Left renal pelvis (tissue), 4 donors: ENCODE measurements at places on chromosomes 6 and 20.

DNA sequence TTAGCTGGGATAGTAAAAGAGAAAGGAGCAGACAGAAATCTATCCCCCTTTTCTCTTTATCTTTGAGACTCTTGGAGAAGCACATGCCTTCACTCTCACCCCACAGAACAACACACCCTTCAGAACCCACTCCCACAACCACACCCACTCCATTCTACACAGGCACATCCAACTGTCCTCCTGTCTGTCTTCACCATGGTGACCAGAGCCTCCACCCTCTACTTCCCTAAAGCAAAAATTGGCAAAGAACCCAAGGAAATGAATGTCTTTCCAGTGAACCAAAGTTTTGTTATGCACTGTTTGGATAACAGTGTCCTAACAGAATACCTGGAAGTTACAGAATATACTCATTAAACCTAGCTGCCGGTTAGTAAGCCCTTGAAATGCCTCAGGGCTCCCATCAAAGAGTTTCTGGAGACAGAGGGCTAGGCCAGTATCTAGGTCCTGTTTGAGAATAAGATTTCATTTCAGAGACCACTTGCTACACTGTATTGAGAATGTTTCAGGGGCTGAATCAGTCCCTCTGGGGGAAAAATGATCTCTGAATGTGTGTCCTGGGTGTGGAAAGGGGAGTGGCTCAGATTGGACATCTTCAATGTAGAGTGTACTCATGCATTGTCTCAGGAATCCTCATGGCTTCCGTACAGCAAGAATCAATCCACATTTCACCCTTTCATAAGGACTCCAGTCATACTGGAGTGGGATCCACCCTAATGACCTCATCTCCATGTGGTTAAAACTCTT, 101.1 kb downstream of the LY86 start:
- no peak for DNase-seq

DNA sequence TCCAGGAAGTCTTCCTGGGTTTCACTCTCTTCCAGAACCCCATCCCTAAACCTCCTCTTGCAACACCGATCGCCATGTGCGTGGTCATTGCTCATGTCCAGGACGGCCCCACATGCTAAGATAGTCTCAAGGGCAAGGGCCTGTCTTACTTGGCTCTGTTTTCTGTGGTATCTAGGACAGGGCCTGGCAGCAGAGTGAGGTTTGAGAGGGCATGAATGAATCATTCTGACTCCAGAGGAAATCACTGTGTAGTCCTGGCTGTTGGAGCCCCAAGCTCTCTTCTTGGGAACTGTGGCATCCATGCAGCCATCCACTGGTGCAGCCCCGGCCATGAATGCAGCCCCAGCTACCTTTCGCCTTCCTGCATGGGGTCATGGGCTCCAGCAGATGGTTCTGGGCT, 12.4 kb downstream of the SIRPA start:
- DNase-seq = no peak

DNA sequence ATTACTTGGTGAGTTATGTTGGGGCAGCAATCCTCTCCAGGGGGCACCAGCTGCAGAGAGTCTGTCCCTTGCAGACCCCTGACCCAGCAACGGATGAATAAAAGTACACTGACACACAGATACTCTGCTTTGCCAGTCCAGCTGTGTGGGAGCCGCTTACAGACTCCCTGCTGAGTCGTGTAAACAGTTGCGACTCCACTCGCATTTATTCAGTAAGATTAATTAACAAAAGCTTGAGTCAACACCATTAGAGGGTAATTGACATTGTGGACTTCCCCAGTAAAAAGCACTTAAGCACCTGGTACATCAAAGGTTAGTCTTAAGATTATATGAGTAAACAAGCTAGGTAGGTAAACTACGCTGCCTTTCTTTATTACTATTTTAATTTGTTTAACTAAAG, 92.0 kb upstream of the TMEM181 start:
- no peak for DNase-seq

DNA sequence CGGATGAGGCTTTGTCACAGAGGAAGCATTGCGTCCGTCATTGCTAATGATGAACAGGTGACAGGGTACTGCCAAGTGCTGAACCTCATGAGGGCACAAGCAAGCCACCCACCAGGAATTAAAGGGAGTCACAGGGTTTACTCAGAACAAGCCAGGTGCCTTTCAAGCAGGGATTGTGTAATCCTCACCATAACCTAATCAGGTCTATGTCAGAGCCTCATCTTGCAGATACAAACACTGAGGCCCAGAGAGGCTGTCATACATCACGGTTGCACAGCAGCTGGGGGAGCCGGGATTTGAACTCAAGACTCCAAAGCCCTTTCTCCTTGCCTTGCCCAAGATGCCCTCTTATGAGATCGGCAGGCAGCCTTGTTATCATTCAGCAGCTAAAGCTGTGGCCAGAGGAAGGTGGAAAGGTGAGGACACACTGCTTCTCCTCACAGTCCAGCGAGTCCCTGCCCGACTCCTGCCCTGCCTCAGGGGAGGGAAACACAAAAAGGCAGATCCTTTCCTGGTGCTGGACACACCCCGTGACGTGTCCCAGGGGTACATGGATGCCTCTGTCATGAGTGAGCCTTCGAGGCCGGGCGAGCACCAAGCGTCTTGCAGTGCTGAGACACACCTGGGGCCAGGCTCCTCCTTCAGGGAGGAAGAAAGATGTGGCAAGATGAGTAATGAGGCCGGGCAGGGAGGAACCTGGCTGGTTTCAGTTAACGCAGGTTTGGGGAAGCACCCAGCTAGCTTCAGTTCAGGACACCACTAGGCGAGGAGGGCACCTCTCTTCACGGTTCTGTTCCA, 214.9 kb downstream of the LY86 start:
- DNase-seq = no peak

DNA sequence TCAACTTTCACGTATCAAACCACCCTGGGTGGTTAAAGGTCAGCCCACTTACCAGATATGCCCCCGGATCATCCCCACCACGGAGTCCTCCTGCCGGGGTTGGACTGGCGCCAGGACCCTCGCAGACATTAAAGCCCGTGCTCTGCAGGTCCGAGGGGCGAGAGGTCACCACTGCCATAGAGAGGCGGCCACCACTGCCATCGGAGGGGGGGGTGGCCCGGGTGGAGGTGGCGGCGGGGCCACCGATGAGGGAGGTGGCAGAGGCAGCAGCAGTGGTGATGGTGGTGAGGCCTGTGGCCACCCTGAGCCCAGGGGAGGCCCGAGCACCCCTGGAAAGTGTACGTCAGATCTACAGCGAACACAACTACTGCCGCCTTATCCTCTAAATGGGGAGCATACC, 76.3 kb downstream of the ASXL1 start:
- no peak for DNase-seq

GRCh38 chr6:5214570-5215052, 46.1 kb downstream of the LYRM4 start:
- DNase-seq = no peak

DNA sequence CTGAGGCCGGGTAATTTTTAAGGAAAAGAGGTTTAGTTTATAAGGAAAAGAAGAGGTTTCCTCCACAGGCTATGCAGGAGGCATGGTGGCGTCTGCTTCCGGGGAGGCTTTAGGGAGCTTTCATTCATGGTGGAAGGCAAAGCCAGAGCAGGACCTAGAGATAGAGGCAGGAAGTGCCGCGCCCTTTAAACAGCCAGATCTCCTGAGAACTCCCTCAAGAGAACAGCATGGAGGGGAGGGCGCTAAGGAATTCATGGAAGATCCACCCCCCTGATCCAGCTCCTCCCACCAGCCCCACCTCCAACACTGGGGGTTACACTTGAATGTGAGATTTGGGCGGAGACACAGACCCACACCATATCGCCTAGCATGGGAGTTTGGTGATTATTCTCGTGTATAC, 13.9 kb upstream of the DACT2 start:
- no peak for DNase-seq

- no peak for DNase-seq
These were observed 1.9 kb downstream of the GRM4 start for GRCh38 chr6:34143884-34144580.

GRCh38 chr6:126054802-126055201, 68.5 kb downstream of the TRMT11 start:
- no peak for DNase-seq

- no peak for DNase-seq
These were observed 2.8 kb upstream of the E2F1 start for GRCh38 chr20:33688938-33689424.

- DNase-seq = no peak
These were observed 140.5 kb downstream of the EYA2 start for GRCh38 chr20:47035026-47035590.

DNA sequence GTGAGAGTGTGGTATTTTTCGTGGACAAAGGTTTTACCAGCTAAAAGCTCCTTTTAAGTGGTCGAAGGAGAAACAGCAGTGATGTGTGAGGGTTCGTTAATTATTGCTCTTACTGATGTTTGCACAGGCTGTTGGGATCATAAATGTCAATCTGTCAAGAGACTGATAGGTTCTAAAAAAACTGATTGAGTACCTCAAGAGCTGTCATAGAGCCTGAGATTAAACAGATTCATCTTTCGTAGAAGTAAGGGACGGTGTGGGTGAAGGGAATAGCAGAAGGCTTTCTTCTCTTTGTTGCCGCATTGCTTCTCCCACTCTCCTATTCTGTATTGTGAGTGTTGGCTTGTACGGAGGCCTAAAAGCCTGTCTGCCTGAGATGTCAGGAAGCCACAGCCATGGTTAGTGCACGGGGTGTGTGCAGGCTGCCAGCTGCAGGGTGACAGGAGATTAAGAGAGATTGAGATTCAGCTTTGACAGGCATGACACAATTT, 291.0 kb downstream of the ZFAND3 start:
- no peak for DNase-seq

DNA sequence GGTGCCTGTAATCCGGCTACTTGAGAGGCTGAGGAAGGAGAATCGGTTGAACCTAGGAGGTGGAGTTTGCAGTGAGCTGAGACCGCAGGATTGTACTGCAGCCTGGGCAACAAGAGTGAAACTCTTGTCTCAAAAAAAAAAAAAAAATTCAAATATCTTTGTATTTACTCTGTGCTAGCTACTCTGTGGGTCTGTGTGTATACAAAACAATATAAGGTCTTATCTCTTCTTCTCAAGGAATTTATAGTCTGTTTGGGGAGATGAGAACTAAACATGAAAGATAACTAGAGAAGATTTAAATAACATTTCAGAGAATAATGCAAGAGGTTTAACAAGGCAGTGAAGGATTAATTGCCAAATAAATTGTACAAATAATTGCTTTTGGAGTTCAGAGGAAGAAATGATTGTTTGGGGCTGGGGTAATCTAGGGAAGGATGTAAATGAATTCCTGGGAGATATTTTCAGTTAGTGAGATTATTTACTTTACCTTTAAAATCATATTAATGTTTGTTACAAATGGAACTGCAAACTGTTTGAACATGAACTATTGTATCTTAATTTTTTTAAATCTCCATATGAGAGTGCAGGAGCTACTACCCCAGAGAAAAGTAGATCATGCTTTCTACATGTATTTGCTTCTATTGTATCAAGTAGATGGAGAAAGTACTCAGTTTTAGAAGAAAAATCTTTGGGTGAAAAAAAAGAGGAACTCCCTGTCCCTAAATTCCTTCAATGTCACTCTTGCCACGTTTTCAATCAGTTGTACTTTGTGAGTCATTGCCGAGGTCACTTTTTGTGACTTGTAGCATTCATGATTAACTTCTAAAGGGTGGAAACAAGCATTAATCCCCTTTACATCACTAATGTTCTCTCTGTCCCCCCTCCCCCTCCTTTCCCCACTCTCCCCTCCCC, 39.0 kb downstream of the NCOA3 start:
- no peak for DNase-seq

GRCh38 chr6:144013486-144013909, 5.4 kb upstream of the PLAGL1 start:
- no peak for DNase-seq

GRCh38 chr6:139161817-139162284, 27.0 kb downstream of the HECA start:
- no peak for DNase-seq

DNA sequence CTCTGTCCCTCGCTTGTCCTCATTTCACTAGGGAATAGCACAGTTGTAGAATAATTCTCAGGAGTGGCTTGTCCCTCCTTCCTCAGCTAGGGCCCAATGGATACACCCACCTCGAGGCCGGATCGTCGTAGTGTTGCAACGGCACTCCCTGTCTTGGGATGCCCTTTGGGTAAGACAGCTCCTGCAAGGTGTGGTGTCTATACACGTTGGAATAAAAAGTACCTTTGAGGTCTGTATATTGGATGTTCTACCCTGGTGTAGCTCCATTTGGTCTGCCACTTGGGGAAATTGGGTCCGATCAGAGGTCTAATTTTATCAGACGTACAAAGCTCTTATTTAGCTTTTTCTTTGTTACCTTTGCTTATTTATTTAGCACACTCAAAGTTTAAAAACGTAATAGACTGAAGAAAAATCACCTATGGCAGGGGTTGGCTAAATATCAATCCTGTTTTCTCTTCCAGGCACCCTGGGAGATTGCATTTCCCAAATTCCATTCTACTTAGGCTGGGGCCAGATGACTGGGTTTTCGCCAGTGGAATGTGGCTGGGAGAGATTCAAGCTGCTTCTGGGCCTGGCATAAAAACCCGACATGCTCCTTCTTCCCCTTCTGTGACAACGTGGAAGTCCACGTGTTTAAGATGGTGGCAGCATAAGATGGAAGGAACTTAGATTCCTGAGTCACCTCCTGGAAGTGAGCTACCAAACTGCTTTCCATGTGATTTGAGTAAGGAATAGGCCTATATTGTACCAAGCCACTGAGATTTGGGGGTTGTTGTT, 82.3 kb upstream of the CD83 start:
- no peak for DNase-seq

DNA sequence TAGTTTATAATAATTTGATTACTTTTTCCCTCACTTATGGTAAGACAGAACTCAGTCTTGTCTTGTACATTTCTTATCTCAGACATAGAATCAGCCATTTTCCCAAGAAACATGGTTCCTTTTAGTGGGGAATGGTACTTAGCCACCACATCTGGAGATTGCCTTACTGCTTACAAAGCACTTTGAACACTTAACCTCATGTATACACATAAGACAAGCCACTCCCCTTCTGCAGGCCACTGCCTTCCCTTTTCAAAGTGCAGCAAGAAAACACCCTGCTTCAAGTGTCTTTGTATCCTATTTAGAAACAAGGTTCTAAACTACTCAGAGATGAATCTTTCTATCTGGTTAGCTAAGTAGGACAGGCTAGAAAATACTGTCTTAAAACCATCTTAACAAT, 159.2 kb downstream of the UBE3D start:
- DNase-seq = no peak
